Left lobe of liver (tissue), 2 donors: ENCODE measurements at places on chromosomes 11 and 22. TPM values are rescaled to one million over a fixed set of nuclear protein-coding genes. Genes with fewer than 3 reads are reported as not detected.

The EMID1 gene
- total RNA-seq: 1.3 TPM

DNA sequence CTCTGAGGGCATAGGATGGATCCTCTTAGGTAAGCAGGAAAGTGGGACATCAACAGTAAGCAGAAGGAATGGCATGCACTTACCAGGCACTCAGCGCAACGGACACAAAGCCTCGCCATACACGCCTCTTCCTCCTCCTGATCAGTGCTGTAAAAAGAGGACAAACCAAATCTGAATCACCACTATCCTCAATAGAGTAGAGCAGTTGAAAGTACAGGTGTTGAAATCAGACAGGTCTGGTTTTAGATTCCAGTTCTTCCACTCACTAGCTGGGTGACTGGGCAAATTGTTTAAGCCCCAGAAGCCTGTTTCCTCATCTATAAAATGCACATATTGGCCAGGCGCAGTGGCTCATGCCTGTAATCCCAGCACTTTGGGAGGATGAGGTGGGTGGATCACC lies 8.6 kb upstream of the JAML start:
- no peak for DNase-seq

DNA sequence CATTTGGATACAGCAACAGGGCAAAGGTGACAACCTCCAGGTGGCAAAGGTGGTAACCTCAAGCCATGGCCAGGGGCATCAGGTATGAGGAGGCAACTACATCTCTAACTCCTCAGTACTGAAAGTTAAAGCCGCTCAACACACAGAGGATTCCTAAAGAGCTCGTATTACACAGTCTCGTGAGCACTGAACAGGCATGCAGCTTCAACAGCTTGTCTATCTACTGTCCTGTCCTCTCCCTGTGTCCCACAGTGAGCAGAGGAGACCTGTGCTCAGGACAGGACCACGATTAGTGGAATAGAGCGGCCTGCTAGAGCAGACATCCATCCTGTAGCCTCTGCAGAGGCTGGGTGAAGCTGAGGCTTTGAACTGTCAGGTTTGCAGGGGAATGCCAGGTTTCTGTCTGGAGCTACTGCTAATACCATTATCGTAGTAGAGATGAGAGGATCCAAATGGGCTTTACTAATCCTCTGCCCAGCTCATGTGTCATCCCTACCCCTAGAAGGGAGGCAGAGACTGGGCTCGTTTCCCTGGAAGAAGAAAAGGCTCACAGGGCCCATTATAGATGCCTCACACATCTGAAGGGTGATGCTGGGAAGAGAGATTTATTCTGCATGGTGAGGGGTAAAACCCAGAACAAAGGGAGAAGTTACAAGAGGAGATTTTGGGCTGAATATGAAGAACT lies 415.2 kb downstream of the LARGE1 start:
- no peak for DNase-seq

The TRMT2A gene
- total RNA-seq: 36.7 TPM

DNA sequence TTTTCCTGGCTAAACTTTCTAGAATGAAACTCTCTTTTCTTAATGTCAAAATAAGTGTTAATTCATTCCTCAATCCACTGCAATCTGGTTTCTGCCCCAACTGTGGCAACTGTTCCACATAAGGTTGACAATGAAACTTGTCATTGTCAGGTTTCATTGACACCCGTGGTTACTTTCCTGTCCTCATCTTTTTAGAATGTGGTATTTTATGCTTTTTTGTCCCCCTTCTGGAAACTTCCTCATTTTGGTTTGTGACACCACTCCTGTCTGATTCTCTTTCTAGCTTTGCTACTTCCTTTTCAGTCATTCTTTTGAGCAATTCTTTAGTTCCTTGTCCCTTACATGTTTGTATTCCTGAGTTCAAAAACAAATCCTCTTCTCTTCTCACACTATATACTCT lies 7.5 kb upstream of the PDE3B start:
- DNase-seq: no peak

The C11orf91 gene
- not detected for total RNA-seq

The MPZL2 gene
- 18.6 TPM for total RNA-seq

DNA sequence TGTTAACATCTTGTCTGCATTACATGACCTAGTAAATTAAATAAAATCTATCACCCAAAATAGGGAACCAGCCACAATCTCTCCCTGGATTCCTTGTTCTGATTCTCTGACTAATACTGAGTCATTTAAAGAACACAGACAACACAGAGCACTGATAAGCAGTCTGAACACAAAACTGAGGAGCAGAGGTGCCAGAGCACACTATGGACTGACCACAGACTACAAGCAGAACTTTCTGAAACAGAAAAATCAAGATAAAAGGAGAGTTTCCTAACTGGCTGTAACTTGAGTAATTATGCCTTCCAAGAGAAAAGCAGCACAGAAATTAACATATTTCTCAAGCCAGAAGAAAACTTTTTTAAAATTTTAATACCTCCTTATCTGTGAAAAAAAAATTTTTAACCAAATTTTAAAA lies 128.8 kb downstream of the SGSM3 start:
- DNase-seq: no peak

DNA sequence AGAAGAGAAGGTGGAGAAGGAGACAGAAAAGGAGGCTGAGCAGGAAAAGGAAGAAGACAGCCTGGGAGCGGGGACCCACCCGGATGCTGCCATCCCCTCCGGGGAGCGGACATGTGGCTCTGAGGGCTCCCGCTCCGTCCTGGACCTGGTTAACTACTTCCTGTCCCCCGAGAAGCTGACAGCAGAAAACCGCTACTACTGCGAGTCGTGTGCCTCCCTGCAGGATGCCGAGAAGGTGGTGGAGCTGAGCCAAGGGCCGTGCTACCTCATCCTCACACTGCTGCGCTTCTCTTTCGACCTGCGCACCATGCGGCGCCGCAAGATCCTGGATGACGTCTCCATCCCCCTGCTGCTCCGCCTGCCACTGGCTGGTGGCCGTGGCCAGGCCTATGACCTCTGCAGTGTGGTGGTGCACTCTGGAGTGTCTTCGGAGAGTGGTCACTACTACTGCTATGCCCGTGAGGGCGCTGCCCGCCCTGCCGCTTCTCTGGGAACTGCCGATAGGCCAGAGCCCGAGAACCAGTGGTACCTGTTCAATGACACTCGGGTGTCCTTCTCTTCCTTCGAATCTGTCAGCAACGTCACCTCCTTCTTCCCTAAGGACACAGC lies 21.4 kb downstream of the USP35 start:
- no peak for DNase-seq

DNA sequence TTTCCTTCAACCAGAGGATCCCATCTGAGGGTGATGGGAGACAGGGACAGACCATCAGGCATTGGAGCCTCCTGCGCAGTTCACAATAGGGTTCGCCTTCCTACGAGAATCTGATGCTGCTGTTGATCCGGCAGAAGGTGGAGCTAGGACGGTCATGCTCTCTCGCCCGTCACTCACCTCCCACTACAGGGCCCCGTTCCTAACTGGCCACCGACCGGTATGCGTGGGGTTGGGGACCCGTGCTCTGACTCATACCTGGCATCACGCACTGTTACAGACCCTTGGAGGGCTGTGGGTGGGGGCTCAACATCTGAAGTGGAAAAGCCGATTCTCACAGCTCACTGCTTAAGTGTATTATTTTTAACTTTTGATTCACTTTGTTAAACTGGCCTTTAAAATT lies 402.3 kb downstream of the BRD1 start:
- DNase-seq: peak; percentile 37

- DNase-seq: no peak
These were observed 78.6 kb downstream of the PRR5L start for GRCh38 chr11:36374726-36375125.

DNA sequence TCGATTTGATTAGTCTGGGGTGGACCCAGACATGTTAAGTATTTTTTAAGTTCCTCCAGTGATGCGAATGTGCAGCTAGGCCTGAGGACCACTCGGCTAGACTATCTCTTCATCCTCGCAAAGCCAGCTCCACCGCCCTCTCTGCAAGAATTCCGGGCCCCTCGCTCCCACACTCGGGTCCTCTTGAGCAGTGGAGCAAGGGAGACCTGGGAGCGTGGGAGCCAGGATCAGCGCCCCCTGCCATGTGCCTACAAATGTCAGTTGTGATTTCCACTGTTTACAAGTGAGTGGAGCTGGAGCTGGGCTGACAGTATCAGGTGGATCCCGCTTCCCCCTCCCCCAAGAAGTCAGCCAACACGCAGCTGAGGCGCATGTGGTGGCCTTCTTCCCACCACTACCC lies 6.7 kb downstream of the B3GNT6 start:
- no peak for DNase-seq
